ENCODE measurements at places on chromosomes 13 and 19.

GRCh38 chr13:38399535-38399934 is 49.9 kb downstream of the UFM1 start:
- no peak for DNase-seq

- no peak for DNase-seq
These were observed 48.4 kb downstream of the C1QTNF9 start for GRCh38 chr13:24357756-24358155.

GRCh38 chr13:66138172-66138811 is 1091.8 kb downstream of the PCDH9 start:
- DNase-seq: no peak

DNA sequence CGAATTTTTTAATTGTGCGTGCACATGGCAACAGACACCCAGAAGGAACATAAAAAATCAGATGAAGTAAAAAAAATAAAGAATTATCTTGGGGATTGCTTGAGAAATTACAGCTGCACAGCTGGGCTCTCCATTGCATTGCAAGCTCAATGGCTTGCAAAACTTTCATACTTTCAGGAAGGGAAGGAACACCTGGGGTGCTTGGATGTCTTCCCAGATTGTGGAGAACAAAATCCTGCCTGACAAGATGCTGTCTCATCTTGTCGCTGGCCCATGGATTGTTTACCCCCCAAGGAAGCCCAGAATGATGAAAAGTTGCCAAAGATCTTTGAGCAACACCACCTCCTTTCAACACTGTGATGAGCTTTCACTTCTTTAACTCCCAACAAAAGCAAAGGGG is 11.0 kb upstream of the CASP14 start:
- DNase-seq: no peak

DNA sequence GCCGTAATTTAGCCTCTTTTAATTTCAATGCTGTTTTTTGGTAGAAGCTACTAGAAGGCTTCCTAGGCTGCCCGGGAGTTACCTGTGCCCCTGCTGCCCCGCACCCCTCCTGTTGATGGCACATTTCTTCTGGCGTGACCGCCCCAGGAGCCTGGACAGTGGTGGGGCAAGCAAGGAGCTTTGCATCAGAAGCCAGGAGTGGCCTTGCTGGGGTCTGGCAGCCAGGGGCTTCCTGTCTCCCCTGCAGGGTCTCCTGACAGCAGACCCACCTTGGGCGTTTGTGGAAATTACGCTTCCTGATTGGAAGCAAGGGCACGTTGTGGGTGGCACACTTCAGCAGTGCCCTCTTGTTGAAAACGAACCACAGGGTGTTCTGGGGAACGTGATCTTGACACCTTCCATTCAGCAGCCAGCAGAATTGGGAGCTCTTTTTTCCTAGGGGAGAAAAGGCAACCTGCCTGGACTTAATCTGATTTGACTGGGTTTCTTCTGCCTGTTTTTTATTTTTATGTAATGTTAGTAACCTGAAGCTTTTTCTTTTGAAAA is 90.0 kb upstream of the TEX29 start:
- DNase-seq: no peak

- DNase-seq: no peak
These were observed 612.3 kb upstream of the SLITRK5 start for GRCh38 chr13:87058786-87059329.

GRCh38 chr13:40626561-40626960 is 39.9 kb downstream of the FOXO1 start:
- DNase-seq: no peak

- DNase-seq: no peak
These were observed 36.7 kb downstream of the CUL4A start for GRCh38 chr13:113245849-113246796.

DNA sequence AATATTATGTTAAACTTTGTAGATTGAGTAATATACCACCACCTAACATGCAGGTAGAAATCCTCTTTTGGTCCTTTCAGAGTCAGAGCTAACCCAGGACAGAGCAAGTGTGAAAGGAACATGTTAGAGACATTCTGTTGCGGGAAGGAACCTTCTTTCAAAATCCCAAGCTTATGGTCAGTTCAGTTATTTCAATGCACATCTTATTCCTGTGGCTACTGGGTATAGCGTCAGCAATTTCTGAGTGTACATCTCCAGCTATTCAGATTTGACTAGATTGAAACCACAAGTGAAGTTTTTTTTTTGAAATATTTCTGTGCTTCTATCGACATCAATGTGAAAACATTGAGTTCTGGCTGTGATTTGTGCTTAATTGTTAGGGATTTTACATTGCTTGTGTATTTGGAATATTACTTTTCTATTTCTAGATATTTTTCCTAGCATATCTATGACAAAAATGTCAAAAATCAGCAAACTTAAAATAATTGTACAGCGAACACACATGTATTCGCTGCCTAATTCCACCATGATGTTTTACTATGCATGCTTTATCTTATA is 165.3 kb downstream of the LMO7 start:
- DNase-seq: no peak

GRCh38 chr13:34430294-34430693 is 511.8 kb upstream of the NBEA start:
- no peak for DNase-seq

- no peak for DNase-seq
These were observed 10.9 kb upstream of the MEIS3 start for GRCh38 chr19:47430041-47430802.

- no peak for DNase-seq
These were observed 2213.9 kb upstream of the PCDH20 start for GRCh38 chr13:63629591-63629990.

GRCh38 chr19:51810223-51810622 is 15.3 kb downstream of the FPR3 start:
- no peak for DNase-seq

- no peak for DNase-seq
These were observed 88.6 kb upstream of the ZNF536 start for GRCh38 chr19:30283556-30283955.

DNA sequence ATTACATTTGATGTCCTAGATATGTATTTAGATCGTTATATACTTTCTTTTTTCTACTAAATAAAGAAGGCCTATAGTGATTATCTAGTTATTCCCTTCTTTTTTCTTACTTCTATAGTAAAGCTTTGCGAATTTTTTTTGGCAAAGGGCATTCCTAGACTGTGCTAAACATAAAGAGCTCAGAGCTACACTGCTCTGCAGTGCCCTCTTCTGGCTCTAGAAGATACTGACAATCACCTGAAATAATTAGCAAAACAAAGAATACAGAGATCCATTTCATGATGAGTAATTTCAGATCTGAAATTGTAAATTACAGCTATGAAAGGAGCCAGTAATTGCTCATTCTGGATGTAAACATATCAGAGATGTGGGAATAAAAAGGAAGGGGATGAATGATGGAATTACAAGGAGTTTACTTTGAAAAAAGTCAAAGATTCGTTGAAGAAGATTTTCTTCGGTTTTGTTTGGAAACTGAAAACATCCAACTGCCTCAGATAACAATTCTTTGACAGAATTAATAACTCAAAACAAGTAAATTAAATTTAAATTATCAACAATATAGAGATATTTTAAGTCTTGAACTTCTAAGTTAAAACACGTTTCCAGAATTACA is 288.5 kb downstream of the NALCN start:
- no peak for DNase-seq

- peak; percentile 67 for DNase-seq
These were observed 589 bp downstream of the ZBTB45 start for GRCh38 chr19:58519087-58519354.

- DNase-seq: no peak
These were observed 3.5 kb upstream of the CYP2S1 start for GRCh38 chr19:41189425-41190065.

DNA sequence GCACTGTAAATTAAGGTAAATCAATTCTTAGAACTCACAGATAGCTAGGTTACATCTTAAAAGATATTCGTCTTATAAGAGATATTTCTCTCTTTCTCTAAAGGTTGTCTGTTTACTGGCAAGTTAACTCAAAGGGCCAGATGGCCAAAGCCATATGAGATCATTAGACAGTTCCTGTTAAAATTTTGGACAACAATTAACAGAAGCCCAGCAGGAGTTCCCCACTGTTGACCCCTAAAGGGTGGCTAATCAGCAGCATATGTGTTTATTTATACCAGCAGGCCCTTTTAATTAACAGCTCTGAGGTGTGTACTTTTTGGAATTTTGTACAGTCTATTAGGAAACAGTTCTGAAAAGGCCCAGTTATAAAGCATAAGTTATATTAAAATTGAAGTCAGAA is 245.8 kb downstream of the LIG4 start:
- DNase-seq: no peak

GRCh38 chr19:30824809-30825208 is 452.6 kb downstream of the ZNF536 start:
- DNase-seq: no peak

DNA sequence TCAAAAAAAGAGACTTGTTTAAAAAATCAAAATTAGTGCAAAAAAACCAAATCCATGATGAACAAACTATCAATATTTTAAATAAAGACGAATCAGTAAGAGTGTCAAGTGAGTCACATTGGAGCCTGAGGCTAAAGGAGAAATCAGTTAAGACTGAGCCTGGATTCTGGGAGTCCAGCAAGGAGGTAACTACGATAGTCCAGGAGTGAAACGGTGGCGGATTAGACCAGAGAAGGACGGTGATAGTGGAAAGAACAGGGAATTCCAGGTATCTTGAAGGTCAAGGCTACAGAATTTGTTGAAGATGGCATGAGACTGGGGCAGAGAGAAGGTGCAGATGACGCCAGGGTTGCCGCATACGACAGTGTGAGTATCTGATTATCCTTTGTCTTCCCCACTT is 7.0 kb upstream of the NPAS1 start:
- no peak for DNase-seq

GRCh38 chr13:36553491-36553890 is 120.3 kb upstream of the SERTM1 start:
- DNase-seq: no peak

DNA sequence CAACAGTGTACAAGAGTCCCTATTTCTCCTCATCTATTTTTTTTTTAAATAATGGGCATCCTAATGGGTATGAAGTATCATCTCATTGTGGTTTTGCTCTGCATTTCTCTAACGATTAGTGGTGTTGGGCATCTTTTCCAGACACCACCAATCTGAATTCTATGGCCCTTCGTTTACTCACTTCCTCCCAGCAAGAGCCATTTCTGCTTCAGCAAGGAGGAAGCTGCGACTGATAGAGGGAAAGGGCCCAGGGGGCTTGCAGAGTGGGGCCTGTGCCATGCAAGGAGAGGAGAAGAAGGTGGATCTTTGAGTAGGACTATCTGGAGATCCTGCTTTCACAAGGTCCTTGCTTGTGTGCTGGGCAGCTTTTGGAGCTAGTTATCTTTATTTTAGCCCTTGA is 58.0 kb downstream of the USPL1 start:
- no peak for DNase-seq

GRCh38 chr13:19185086-19185864 is 3.7 kb upstream of the TUBA3C start:
- no peak for DNase-seq

- DNase-seq: no peak
These were observed 8.1 kb downstream of the VSTM2B start for GRCh38 chr19:29533578-29534544.

GRCh38 chr13:101916775-101917474 is 464.4 kb downstream of the ITGBL1 start:
- DNase-seq: no peak

- no peak for DNase-seq
These were observed 16.7 kb upstream of the SPART start for GRCh38 chr13:36362914-36363313.

GRCh38 chr13:89865164-89866064 is 1482.1 kb upstream of the MIR17HG start:
- DNase-seq: no peak

DNA sequence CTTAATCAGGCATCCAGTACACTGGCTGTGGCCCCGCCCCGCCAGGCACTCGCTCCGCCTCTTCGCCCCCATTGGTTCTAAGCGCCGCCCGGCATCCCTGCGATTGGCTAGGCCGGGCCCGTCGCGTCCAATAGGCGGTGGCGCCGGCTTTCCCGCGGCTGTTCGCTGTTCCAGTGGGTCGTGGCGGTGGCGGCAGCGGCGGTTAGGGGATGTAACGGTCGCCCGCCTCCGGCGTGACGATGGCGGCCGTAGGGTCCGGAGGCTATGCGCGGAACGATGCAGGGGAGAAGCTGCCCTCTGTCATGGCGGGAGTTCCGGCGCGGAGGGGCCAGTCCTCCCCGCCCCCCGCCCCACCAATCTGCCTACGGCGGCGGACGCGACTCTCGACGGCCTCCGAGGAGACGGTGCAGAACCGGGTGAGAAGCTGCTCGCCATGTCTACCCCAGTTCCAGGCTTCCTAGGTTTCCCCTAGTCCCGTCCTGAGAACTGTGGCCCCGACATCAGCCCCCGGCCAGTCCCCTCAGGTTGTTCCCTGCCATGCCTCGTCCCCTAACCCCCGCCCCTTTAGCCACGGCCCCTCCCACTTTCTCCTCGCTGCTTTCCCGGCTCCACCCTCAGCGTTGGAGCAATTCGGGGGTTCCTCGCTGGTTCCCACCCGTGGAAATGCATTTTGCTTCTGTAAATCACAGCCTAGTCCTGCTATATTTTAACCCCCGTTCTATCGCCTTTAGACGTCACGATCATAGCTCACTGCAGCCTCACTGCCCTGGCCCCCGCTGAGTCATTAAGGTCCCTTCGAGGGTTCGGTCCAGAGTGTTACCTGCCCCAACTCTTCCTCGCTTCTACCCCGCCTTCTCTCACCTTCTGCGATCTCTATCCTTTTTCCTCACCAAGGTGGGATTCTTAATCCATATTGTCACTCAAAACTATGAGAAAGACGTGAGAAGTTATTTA is at the start of gene WDR62:
Gene WDR62 (plus strand): TSS at position 165 of the 954 bp plus-strand sequence. CDS start 75 bp downstream, at position 240.
- peak; percentile 96 for DNase-seq

GRCh38 chr19:9165261-9165660 is 13.5 kb upstream of the OR7D2 start:
- no peak for DNase-seq

GRCh38 chr13:42110410-42111155 is 62.1 kb downstream of the DGKH start:
- DNase-seq: no peak

GRCh38 chr19:19271828-19272599 is 1.1 kb downstream of the TM6SF2 start:
- no peak for DNase-seq

- DNase-seq: peak; percentile 76
These were observed 58.3 kb downstream of the KLF2 start for GRCh38 chr19:16382775-16383543.

GRCh38 chr13:62653371-62653770 is 1237.7 kb upstream of the PCDH20 start:
- DNase-seq: no peak

GRCh38 chr13:83980331-83980730 is 98.1 kb upstream of the SLITRK1 start:
- DNase-seq: no peak

- DNase-seq: no peak
These were observed 168.6 kb downstream of the LACC1 start for GRCh38 chr13:44048326-44048725.

DNA sequence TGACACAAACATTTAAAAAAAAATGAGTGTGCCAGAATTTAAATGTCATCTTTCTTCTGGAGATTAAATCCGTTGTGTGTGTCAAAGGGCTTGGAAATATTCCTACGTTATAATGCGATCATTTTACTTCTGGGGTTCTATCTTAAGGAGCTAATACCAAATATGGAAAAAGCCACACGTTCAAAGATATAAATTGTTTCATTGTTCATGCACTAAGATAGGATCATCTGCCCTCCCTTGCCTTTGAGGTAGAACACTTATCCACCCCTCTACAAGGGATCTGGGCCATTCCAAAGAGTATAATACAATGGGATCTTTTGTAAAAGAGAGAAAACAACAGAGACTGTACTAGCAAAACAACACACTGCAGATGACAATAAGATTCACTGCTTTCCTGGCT is 64.9 kb downstream of the ANKRD10 start:
- DNase-seq: no peak

- no peak for DNase-seq
These were observed 8.9 kb upstream of the ARHGAP45 start for GRCh38 chr19:1058112-1058511.

GRCh38 chr19:5691822-5692722 is 2.0 kb downstream of the RPL36 start:
- DNase-seq: no peak

Measured in liver (tissue), 10 donors.